ENCODE measurements at places on chromosomes 7 and 10.

- no peak for DNase-seq
Measured at GRCh38 chr7:27842094-27842692, 102.2 kb downstream of the TAX1BP1 start.

GRCh38 chr7:151706277-151707104, 170.4 kb downstream of the PRKAG2 start:
- DNase-seq = no peak

DNA sequence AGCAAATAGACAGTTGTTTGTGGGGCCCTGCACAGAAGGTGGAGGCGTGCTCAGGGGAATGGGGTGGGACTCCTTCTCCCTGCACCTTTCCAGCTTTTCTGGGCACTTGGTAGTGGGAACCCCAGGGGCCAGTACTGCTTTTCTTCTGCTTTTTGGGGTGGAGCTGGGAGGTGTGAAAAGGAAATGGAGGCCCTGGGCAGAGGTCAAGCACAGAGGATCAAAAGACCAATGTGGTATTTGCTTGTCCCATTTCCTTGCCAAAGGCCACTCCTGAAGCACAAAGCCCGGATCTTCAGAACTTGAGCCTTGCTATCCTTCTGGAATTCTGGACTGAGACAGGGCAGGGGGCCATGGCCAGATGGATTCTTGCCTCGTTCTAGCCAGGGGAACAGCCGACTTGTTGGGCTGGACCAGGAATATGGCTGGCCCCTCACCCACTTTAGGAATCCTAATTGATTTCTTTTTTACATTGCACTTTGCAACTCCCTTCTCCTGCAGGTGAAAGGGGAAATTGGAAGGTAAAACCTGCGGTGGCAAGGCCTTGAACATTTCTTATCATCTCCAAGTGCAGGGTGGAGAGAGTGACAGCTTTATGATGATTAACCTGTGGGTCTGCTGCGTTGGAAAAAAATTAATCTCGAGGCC, 26.5 kb downstream of the ADRA2A start:
- no peak for DNase-seq

DNA sequence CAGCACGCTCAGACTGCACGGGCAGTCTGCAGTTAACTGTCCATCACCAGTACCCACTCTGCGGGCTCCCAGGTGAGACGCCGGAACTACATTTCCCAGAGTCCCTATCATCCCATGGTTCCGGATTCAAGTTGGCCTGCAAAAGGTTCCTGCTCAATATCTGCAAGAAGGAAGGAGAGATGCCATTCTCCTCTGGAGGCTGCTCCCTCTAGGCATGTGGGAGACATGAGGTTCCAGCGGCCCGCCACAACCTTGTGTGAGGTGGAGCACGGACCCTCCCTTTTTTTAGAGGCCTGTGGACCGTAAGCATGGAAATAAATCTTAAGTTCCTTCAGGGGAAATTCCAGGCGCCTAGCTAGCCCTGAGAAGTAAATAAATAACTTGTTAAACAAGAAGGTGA, 29.7 kb downstream of the NUP42 start:
- DNase-seq = no peak

DNA sequence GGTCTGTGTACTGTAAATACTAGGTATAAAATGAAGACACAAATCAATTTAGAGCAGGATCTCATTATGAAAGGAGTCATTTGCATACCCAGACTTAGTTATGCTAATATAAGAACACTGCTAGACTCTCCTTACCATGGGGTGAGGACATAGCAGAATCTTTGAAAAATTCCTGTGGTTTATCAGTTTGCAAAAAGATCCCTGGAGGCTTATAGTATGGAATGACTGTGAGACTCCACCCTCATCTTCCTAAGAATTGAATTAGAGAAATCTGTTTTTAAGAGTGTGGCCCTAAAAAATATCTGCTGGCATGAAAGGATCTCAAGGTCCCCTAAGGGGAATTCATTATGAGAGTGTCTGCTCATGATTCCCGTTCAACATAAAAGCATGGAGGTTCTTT, 63.2 kb downstream of the WNT2 start:
- no peak for DNase-seq

DNA sequence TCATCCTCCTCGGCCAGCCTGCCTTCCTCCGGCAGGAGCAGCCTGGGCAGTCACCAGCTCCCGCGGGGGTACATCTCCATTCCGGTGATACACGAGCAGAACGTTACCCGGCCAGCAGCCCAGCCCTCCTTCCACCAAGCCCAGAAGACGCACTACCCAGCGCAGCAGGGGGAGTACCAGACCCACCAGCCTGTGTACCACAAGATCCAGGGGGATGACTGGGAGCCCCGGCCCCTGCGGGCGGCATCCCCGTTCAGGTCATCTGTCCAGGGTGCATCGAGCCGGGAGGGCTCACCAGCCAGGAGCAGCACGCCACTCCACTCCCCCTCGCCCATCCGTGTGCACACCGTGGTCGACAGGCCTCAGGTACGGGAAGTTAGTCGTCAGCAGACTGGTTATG, 21.1 kb downstream of the BAG3 start:
- DNase-seq = no peak

DNA sequence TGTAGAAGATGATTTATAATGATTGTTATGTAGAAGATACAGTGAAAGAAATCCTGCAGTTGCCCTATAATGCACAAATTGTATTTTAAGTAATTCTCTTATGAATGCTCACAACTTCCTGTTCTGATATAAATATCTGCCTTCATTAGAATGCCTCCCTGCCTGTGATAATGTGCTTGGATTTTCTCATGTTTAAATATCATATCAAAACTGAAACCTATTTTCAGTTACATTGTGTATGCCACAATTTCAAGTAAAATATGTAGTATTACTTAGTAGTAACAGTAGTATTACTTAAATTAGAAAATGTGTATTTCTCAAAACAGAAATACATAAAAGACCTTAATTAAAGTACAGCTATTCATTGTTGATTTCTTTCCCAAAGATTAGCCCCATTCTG, 41.1 kb upstream of the TFEC start:
- no peak for DNase-seq

DNA sequence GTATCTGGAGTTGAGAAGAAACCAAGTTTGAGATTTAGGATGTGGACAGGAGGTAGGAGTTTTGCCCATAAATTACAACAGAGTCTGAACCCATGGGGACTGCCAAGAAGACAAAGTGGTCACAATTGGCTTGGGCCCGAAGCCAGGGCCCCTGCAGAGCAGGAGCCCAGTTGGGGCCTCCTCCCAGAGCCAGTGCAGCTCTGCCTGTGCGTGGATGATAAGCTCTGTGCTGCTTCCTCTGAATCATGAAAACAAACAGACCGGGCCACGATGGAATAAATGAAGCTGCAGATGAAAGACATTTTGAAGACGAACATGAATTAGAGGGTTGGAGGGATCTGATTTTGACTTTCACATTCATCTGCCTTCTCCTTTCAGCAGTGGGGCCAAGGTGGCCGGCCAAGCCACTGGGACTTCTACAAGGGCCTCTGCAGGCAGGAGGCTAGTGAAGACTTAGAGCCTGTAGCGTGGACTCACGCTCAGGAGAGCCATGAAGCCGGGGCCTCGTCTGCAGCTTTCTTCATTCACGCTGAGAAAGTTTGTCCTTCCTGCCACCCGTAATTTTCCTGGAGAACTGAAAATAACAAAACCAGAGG, 156.8 kb upstream of the LYZL1 start:
- no peak for DNase-seq

- no peak for DNase-seq
Measured at GRCh38 chr7:3157566-3158287, 114.1 kb upstream of the CARD11 start.

DNA sequence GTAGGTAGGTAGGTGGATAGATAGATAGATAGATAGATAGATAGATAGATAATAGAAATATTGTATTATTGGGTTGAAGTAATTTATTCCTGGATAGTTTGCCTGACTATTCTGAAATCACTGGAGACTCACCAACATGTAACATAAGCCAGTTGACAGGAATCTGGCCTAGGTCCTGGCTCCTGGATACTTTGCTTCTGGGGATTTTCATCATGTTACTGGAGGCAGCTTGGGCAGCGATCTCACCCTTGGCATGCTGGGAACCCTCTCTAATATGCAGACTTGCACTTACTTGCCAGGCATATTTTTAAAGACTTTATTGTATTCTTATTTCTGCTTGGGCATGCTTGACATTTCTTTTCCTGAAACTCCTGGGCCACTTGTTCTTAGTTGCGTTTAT, 709.1 kb upstream of the FZD8 start:
- no peak for DNase-seq

GRCh38 chr10:49446031-49446430, 50.1 kb upstream of the DRGX start:
- no peak for DNase-seq

- no peak for DNase-seq
Measured at GRCh38 chr7:29565982-29566746, 2.5 kb downstream of the PRR15 start.

DNA sequence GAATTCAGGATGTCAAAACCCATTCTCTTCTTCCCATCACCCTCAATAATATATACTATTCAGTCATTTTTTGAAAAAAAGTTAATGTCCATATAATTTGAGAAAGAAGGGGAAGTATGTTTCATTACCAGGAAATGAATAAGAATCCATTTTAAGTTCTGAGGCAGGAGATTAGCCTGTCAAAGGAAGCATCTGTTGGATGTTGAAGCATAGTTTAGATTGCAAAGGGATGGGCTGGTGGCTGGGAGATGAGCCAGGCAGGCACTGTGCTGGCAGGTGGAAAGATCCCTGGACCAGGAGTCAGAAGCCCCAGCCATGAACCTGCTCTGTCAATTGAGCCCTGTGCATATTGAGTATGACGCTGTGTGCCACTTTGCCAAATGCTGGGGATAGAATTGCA, 48.4 kb upstream of the CRTAC1 start:
- no peak for DNase-seq

DNA sequence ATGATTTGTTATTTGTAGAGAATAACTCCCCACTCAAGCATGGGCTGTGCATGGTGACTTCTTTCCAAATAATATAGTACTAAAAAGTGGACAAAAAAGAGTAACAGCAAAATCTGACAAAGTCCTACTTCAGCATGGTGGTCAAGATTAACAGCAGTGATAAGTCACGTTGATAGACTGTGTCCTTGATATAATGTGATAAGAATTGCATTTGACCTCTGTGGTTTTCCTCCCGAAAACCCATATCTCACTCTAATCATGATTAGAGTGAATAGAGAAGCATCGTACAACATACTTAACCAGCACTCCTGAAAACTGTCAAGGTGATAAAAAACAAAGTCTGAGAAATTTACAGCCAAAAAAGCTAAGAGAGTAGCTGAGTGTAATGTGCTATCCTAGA, 42.4 kb downstream of the REEP3 start:
- no peak for DNase-seq

GRCh38 chr10:84540617-84541288, 212.4 kb downstream of the CCSER2 start:
- peak; percentile 57 for DNase-seq

- no peak for DNase-seq
Measured at GRCh38 chr10:94286901-94287300, 75.8 kb downstream of the NOC3L start.

DNA sequence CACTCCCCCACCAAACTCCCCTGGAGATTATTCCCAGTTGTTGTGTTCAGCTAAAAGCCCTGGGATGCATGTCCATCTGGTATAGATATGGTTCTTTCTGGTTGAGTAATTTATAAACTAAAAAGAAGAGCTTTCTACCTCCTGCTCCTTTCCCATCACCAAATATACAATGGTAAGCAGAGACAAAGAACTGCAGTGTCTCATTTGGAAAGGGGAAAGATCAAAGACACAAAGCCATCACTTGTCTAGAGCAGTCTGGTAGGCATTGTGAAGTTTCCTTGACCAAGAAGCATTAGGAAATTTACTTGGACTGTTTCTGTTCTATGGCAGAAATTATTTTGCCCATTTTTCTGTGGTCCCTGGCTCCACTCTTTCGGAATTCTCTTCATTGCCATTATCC, 24.9 kb upstream of the PANK1 start:
- no peak for DNase-seq

DNA sequence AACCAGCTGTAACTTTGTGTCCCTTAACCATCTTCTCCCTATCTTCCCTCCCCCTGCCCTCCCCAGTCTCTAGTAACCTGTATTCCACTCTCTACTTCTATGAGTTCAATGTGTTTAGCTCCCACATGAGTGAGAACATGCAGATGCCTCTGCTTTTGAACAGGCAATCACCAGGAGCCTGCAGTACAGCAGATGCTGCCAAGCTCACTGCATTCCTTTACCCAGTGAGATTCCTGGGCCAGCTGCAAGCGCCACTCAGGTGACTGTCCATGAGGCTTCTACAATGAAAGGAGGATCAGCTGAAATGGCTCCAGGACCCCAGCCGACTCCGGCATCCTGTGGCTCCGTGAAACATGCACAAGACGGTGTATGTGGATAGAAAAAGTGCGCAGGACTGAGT, 15.7 kb downstream of the GRID1 start:
- DNase-seq = no peak

DNA sequence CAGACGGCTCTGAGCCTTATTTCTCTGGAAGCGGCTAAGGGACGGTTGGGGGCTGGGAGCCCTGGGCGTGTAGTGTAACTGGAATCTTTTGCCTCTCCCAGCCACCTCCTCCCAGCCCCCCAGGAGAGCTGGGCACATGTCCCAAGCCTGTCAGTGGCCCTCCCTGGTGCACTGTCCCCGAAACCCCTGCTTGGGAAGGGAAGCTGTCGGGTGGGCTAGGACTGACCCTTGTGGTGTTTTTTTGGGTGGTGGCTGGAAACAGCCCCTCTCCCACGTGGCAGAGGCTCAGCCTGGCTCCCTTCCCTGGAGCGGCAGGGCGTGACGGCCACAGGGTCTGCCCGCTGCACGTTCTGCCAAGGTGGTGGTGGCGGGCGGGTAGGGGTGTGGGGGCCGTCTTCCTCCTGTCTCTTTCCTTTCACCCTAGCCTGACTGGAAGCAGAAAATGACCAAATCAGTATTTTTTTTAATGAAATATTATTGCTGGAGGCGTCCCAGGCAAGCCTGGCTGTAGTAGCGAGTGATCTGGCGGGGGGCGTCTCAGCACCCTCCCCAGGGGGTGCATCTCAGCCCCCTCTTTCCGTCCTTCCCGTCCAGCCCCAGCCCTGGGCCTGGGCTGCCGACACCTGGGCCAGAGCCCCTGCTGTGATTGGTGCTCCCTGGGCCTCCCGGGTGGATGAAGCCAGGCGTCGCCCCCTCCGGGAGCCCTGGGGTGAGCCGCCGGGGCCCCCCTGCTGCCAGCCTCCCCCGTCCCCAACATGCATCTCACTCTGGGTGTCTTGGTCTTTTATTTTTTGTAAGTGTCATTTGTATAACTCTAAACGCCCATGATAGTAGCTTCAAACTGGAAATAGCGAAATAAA, 175.5 kb downstream of the RNF216 start:
- DNase-seq = no peak

GRCh38 chr7:141956084-141956483, 9.3 kb upstream of the CLEC5A start:
- DNase-seq = no peak

GRCh38 chr10:44986670-44987069, 8.1 kb upstream of the DEPP1 start:
- no peak for DNase-seq

GRCh38 chr10:61758433-61758832, 95.7 kb downstream of the CABCOCO1 start:
- DNase-seq = no peak
